SK-N-DZ (cell line): ENCODE measurements at places on chromosomes 2 and 18.

DNA sequence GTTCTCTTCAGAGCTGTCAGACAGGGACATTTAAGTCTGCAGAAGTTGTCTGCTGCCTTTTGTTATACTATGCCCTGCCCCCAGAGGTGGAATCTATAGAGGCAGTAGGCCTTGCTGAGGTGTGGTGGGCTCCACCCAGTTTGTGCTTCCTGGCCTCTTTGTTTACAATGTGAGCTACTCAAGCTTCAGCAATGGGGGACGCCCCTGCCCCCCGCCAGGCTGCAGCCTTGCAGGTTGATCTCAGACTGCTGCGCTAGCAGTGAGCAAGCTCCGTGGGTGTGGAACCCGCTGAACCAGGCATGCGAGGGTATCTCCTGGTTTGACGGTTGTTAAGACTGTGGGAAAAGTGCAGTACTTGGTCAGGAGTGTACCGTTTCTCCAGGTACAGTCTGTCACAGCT, 24.0 kb upstream of the PAIP2B start:
- no peak for DNase-seq

- DNase-seq: no peak
Observed at GRCh38 chr18:56992777-56993176, 154.1 kb upstream of the BOD1L2 start.

DNA sequence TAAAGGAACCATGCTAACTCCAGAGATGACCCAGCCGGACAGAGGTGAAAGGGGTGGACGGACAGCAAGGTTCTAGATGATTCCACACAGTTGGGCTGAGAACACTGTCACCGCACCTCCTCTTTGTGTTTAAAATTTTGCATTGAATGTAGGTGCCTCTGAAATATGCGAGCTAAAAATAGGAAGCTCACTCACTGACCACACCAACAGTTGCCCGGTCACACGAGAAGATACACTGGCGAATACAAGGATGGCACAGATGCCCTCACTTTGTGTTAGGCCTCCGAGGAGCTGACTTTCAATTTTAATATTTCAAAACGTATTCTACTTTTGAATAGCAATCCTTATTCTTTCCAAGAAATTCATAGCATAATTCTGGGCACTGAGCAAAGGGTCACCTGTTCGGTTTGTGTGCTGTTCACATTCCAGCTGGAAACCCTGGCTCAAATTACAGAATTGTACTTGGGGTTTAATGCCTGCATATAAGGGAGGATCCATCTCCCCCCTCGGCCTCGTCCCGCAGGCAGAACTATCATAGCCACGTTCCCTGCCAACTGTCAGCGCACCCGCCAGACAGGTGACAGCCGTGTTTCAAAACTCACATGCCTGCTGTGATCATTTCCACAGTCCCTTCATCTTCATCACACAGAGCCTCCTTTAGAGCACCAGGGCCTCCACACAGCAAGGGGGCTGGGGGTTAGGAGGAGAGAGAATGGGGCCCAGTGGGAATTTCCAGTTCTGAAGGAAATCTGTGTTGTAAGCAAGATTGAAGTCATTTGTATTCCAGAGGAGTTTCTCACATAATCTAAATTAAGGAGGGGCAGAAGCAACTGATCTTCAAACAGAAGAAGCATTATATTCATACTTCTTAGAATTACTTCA, 48.2 kb downstream of the ADI1 start:
- DNase-seq: no peak

DNA sequence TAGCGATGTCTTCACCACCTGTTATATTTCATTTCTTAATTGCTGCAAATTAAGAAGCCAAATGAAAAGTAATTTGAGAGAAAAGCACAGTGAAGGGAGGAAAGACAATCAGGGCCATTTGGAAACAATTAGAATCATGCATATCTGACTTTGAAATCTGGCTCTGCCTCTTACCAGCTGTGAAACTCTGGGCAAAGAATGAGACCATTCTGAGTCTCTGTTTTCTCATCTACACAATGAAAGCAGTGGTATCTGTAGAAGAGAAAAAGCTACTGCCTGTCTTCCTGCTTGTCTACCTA, 334.5 kb upstream of the CYRIA start:
- DNase-seq: peak; percentile 78

DNA sequence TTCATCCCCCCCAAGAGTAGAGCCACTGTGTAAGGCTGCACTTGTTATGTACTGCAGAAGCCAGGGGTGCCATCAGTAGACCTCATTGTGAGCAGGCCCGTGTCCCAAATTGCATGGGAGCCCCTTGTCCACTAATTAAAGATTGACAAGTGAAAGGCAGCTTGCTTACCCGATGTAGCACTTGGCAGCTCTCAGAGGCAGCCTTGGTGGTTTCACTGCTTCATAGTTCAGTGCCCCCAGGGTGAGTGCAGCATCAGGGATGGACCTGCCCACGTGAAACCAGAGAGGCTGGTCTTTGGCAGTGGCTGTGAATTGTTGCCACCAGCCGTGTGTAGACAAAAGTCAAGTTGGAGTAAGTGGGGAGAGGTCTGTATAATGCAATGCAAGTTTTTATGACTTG, 13.3 kb downstream of the TUBB6 start:
- no peak for DNase-seq

DNA sequence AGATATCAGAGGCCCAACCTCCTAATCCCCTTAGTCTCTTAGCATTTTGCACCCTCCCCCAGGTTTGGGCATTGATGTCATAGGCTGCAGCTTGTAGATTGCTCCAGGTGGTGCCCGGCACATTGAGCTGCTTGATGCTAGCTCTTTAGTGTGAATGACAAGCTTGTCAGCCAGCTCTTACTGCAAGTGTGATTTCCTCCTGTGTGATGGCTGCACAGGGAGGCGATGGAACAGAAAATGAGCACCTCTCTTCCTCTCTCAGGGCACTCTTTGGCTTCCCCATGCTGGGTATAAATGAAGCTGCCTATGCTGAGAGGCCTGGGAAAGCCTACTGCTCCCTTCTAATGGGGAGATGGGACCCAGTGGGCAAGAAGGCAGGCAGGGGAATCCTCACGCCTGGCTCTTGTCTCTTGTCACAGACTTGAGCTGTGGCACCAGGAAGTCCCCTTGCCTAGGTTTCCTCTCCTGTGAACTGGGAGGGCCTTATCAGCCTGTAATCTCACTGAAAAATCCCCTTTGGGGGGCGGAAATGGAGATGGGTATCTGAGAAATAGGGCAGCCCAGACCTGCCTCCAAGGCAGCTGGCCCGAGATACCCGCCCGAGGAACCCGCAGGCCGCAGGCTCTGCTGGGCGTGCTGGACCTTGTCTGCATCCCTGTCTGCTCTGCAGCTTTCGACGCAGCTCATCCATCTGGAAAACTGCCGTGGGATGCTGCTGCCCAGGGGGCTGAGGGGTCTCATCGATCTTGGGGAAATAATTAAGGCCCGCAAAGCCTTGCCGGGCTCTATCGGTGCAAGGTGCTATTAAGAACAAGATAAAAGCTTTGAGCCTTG, 163.5 kb upstream of the CXCR4 start:
- peak; percentile 79 for DNase-seq

GRCh38 chr2:27079233-27080139, 1.1 kb downstream of the EMILIN1 start:
- no peak for DNase-seq

DNA sequence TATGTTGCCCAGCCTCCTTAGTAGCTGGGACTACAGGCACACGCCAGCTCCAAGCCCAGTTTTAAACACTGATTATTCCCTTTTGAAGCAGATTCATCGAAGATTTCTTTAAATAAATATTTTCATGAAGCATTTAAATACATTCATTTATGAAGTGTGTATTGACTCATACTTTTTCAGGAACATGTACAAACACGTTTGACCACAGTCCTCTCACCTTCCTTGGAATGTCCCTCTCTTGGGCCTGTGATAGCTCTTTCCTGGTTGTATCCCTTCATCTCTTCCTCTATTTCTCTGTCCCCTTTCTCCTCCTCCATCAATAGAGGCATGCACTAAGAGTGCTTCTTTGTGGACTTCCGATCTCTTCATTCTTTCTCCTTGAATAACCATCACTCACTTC, 2.5 kb downstream of the PSTPIP2 start:
- DNase-seq: no peak

DNA sequence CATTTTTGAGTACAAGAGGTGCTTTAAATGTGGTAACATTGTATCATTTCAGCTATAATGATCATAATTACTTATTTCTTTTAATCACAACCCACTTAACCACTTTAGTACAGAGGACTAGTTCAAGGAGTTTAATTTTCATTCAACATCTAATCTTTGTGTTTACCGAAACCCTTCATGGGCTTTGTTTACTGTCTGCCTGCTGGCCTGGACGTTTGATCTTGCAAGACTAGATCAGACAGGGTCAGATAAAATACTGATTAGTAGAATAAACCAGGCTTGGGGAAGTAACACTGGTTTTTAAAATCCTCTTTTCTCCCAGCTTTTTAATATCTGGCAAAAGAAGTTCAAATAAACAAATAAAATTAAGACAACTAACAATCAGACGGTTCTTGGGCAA, 93.6 kb downstream of the SATB2 start:
- DNase-seq: no peak
